CD4-positive, alpha-beta T cell (primary cell): ENCODE measurements at places on chromosomes 13 and 19. TPM values are rescaled to one million over a fixed set of nuclear protein-coding genes. Genes with fewer than 3 reads are reported as not detected.
A peak's percentile ranks its signal among the peaks of the same experiment; 100 is the strongest.

Gene ACER1
- 3.1 TPM for total RNA-seq

Gene METTL21C
- not detected for total RNA-seq

Gene INAFM1
- 19.3 TPM for total RNA-seq

- no peak for DNase-seq
Measured at GRCh38 chr13:28859717-28860116, 39.6 kb downstream of the MTUS2 start.

DNA sequence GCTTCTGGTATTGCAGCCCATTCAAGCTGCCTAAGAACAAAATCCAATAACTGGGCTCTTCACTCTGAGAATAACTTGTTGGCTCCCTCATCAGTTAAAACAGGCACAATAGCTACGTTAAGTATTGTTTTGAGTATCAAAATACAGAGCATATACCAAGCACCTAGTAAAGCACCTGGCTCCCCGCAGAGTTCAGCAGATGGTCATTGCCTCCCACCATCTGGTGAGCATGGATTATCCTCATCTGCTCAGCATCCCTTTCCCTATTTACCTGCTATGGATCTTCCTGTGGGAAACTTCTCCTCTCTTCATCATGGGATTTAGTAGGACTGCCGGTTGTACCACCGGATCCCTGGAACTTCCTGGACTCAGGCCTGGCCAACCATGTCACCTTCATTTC, 199.2 kb upstream of the MAB21L1 start:
- DNase-seq = no peak

- no peak for DNase-seq
Measured at GRCh38 chr13:101700598-101700997, 248.1 kb downstream of the ITGBL1 start.

DNA sequence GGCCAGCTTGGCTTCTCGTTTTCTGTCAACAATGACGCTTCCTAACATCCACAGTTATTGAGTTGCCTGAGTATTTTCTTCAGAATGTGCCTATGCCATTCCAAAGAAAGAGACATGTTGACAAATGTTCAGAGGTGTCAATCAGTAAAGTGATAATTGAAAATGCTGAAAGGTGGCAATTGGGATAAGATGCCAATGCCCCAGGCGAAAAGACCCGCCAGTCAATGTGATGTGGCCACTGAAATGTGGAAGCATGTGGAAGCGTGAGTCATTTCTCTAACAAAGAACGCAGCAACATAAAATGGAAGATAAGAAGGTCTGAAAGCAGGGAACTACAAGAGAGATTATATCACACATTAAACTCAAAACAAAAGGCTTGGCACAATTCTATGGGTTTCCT, 882.2 kb upstream of the SLC10A2 start:
- no peak for DNase-seq

GRCh38 chr13:100517135-100517534, 71.5 kb downstream of the GGACT start:
- no peak for DNase-seq

- peak; percentile 38 for DNase-seq
Measured at GRCh38 chr19:40365613-40366401, 17.3 kb downstream of the PLD3 start.
